Activated CD4-positive, alpha-beta T cell treated with anti-CD3 and anti-CD28 coated beads for 48 hours (primary cell): ENCODE measurements at places on chromosomes 12 and 14.

GRCh38 chr14:98761993-98762392 lies 510.0 kb downstream of the BCL11B start:
- DNase-seq, result no peak

GRCh38 chr12:15749937-15750336 lies 39.3 kb downstream of the EPS8 start:
- no peak for DNase-seq

- peak; percentile 5 for DNase-seq
These were observed at the start of gene SYT10 for GRCh38 chr12:33439587-33440011. TSS of gene SYT10 (minus strand) at chr12:33439819. CDS start at chr12:33439522, 297 bp downstream.

- no peak for DNase-seq
These were observed 35.8 kb downstream of the NCKAP5L start for GRCh38 chr12:49792181-49792970.

GRCh38 chr14:66403183-66403582 lies 83.0 kb upstream of the CCDC196 start:
- DNase-seq, result no peak

DNA sequence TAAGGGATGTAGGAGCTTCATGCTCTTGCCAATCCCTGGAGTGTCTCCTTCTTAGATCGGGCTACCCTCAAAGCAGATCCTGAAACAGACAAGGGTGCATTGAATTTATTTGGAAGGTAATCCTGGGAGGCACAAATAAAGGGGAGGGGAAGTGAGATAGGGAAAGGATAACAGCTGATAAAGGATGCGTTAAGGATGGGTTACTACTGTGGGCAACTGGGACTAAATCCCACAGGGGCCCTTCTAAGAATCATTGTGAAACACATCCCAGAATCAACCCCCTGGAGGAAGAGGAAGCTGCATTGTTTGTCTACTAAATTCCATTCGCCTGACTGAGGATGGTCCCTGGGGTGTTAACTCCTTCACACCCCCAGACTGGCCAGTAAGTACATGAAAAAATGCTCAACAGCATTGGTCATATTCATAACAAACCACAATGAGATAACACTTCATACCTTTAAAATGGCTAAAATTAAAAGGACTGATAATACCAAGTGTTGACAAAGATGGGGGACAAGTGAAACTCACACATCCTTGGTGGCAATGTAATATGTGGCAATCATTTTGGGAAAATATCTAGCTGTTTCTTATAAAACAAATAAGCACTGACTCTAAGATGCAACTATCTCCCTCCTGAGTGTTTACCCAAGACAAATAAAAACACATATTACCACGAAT lies 37.0 kb upstream of the CMKLR1 start:
- no peak for DNase-seq
